ENCODE measurements at places on chromosomes 3 and 15. TPM values are rescaled to one million over a fixed set of nuclear protein-coding genes. Genes with fewer than 3 reads are reported as not detected.

DNA sequence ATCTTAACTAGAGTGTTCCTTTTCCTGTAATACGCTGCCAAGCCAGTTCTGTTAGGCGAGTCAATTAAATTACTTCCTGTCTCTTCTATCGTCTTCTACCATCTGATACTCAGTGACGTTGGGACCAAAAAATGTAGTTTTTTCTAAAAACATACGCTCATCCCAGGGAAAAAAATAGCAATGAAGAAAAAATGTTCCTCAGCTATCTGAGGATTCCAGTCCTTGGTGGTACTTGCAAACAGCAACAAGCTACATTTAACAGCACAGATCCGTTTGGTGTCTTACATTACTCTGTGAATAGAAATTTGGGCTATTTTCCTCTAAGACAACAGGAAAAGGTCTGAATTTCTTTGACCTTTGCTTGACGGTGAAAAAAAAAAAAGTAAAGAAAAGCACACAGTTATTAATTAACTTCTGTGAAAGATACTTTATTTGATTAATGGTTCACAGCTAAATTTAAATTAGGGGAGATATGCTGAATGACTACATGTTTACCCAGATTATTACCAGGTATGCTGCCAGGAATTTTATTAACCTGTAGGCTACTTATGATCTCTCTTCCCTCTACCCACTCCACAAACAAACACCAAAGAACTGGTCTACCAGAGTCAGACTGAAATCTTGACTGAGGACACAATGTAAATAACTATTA, 254.4 kb upstream of the ZPLD1 start:
- H3K4me1 ChIP-seq: peaks cover 40% of the 10 kb centered on the region
- peak overlapping the region; percentile 75 for H3K27ac ChIP-seq
- H3K36me3 ChIP-seq: no peaks in the 10 kb centered on the region
- no peak for DNase-seq
- H3K4me3 ChIP-seq: peak overlapping the region; percentile 52
- no peaks in the 10 kb centered on the region for H3K27me3 ChIP-seq

GRCh38 chr3:46395766-46396530, 10.9 kb downstream of the CCR5AS start:
- H3K27me3 ChIP-seq: no peaks in the 10 kb centered on the region
- no peak overlapping the region for H3K4me3 ChIP-seq
- no peaks in the 10 kb centered on the region for H3K36me3 ChIP-seq
- no peak overlapping the region for H3K27ac ChIP-seq

- no peak overlapping the region for H3K27ac ChIP-seq
- no peaks in the 10 kb centered on the region for H3K36me3 ChIP-seq
- no peak overlapping the region for H3K4me3 ChIP-seq
- no peaks in the 10 kb centered on the region for H3K27me3 ChIP-seq
These were observed 194.7 kb upstream of the NANOGP8 start for GRCh38 chr15:35279811-35280210.

The GNAT1 gene
- not detected for total RNA-seq

The ASB14 gene
- total RNA-seq: not detected

DNA sequence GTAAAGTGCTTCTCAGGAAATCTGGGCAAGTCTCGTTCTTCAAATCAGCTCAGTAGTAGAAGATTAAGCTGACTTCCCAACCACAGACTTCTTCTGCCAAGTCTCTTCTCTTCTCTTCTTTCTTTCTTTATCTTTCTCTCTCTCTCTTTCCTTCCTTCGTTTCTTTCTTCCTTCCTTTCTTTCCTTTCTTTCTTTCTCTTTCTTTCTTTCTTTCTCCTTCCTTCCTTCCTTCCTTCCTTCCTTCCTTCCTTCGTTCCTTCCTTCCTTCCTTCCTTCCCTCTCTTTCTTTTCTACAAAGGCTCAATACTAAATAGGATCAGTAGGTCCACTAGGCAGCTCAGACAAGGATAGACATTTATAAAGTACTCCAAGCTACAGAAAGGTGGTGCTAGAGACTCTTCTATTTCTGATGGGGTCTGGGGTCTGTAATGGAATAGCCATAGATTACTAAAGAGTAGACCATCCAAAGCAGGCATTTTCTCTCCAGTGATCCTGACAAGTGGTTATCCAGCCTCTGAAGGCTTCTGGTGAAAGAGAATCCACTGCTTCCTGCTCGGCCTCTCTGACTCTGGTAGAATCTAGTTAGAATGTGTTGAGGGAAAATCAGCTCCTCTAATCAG, 100.8 kb downstream of the TPRG1 start:
- peaks cover 5% of the 10 kb centered on the region for H3K4me1 ChIP-seq
- H3K4me3 ChIP-seq: no peak overlapping the region
- no peak overlapping the region for H3K27ac ChIP-seq
- DNase-seq: no peak
- H3K27me3 ChIP-seq: no peaks in the 10 kb centered on the region

GRCh38 chr3:129005526-129006303, 4.6 kb downstream of the EFCC1 start:
- H3K4me1 ChIP-seq: peaks cover 4% of the 10 kb centered on the region
- H3K27ac ChIP-seq: no peak overlapping the region
- no peak for DNase-seq
- peaks cover 4% of the 10 kb centered on the region for H3K27me3 ChIP-seq
- no peak overlapping the region for H3K4me3 ChIP-seq

GRCh38 chr15:58492661-58493397, 61.0 kb downstream of the LIPC start:
- no peak overlapping the region for H3K4me3 ChIP-seq
- H3K27me3 ChIP-seq: no peaks in the 10 kb centered on the region
- no peak for DNase-seq
- H3K36me3 ChIP-seq: no peaks in the 10 kb centered on the region
- peak overlapping the region; percentile 12 for H3K27ac ChIP-seq

The NR2E3 gene
- 0.92 TPM for total RNA-seq

DNA sequence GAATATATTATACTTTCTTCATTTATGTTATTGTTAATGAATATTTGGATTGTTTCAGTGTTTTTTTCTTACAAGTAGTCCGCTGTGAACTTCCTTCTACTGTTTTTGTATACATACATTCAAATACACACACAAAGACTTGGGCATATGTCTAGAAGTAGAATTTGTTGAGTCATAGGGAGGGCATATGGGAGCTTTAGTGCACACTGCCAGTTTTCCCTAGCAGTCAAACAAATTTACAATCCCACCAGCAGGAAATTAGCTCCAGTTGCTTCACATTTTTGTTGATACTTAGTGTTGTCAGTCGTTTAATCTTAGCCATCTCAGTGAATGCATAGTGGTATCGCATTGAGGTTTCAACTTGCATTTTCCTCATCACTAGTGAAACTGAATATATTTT, 492.3 kb downstream of the DIPK2A start:
- no peaks in the 10 kb centered on the region for H3K4me1 ChIP-seq
- H3K27ac ChIP-seq: no peak overlapping the region
- no peaks in the 10 kb centered on the region for H3K27me3 ChIP-seq
- DNase-seq: no peak
